Stimulated activated CD8-positive, alpha-beta memory T cell treated with anti-CD3 and anti-CD28 coated beads, Interleukin-7, amount 100 ng/mL, for 1 hour (primary cell): ENCODE measurements at places on chromosomes 11 and 22.

- DNase-seq, result no peak
These were observed 446.9 kb upstream of the B3GAT1 start for GRCh38 chr11:134858783-134859480.

DNA sequence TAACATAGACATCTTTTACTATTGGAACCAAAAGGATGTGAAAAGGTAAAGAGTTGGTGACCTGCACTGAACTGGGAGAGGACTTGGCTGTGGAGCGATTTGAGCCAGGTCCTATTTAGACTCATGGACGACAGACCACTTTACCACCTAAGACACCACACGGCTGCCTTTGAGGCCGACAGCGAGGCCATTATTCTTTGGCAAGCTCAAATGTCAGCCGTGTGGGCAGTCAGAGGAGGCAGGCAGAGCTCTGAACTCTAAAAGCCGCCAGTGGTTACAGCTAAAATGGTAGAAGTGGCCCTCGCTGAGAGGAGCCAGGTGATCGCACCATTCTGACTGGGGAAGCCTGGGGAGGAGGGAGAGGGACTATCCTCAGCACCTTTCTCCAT, 50.5 kb downstream of the SCUBE1 start:
- no peak for DNase-seq

DNA sequence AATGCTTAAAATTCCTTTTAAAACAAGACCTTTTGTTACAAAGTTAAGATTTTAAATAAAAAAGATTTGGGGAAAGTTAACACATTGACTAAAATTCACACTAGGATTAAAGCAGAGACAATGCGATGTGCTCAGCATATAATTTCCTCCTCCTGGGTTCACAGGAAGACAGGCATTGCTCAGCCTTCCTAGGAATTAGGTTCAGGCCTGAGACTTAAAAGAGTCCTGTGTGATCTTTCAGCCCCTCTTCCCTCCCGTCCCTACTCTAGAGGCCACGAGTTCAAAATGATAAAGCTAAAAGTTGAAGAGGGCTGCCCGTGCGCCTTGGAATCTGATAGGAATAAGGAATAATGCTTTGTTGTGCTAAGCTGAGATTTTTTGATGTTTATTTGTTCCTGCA, 218.6 kb downstream of the KIRREL3 start:
- no peak for DNase-seq

GRCh38 chr22:46001426-46002106, 24.6 kb upstream of the WNT7B start:
- no peak for DNase-seq

- DNase-seq, result no peak
These were observed 79.4 kb upstream of the PPARA start for GRCh38 chr22:46070803-46071450.
